ENCODE measurements at places on chromosomes 1 and 21.

DNA sequence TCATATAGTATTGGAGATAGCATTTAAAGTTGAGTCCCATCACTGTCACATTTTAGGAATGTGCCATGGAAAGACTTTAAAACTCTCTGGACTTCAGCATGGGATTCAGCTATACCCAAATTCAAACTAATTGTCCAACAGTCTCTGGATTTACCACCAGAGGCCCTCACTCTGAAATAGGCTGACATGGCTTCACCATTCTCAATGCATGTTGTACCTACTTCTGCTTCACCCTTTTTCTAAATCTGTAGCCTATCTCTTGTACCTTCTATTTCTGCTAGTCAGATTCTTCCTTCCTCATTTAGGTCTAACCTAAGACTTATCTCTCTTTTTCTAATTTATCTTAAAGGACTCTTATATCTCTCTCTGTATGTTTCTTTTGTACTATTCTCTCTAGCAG, 512.7 kb upstream of the ZRANB2 start:
- no peak for DNase-seq

- no peak for DNase-seq
Observed at GRCh38 chr1:21758614-21759013, 24.3 kb downstream of the USP48 start.

DNA sequence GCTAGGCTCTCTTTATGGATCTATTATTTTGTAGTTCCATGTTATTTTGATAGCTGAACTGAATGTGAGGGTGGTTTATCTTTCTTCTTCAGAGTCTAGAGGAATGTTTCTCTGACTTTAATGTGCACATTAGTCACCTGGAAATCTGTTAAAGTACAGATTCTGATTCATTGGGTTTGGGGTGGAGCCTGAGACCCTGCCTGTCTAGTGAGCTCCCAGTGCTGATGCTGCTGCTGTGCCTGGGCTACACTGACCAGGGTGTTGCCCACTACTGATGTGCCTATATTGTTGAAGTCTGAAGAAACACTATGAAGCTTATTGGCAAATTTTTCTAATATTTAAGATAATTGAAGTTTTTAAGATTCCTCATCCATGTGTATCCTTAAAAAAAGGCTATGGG, 35.9 kb downstream of the CD46 start:
- no peak for DNase-seq

DNA sequence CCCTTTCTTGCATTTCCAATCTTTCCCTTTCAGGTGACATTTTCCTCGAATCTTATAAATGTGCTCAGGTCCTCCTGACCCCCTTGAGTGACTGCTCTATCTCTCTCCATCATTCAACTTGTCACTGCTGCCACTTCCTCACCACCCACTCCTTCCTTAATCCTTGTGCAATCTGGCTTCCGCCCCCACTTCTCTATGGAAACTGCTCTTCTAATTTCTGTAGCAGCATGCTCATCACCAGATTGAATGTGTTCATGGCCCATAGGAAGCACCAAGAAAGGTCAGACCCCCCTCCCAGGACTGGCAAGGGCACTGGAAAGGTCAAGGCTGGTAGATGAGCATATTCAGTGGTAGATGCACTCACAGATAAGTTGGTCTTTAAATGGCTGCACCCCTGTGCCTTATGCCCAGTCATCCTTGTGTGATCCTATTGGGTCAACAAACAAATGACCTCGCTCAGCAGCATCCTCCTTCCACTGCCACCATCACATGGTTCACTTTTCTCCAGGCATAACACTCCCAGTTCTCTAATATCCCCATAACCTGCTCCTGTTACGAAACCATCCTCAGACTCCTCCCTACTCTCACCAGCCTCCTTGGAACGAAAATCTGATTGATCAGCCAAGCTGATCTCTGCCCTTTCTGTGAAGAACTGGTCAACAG, 288.5 kb upstream of the POU3F1 start:
- DNase-seq = no peak

- DNase-seq = no peak
Observed at GRCh38 chr1:51484591-51484990, 34.5 kb downstream of the EPS15 start.

- no peak for DNase-seq
Observed at GRCh38 chr1:223513309-223513708, 120.1 kb downstream of the CCDC185 start.

GRCh38 chr1:225868631-225869330, 13.4 kb downstream of the TMEM63A start:
- DNase-seq = no peak

DNA sequence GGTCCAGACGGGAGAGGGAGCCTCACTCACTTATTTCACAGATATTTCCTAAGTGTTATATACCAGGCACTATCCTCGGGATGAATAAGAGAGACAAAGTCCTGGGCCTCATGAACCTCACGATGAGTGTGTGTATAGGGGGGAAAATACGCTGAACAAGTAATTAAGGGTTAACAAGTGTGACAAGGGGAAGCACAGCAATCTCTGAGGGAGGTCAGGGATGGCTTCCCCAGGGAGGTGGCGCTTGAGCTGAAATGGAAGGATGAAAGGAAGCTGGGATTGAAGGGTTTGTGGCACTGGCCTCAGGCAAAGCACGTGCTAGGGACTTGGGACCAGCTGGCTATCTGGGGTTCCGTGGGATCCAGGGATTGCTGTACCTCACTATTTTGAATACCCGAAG, 46.4 kb upstream of the SYNC start:
- DNase-seq = no peak

- no peak for DNase-seq
Observed at GRCh38 chr1:228405200-228405978, 1.2 kb downstream of the TRIM11 start.

DNA sequence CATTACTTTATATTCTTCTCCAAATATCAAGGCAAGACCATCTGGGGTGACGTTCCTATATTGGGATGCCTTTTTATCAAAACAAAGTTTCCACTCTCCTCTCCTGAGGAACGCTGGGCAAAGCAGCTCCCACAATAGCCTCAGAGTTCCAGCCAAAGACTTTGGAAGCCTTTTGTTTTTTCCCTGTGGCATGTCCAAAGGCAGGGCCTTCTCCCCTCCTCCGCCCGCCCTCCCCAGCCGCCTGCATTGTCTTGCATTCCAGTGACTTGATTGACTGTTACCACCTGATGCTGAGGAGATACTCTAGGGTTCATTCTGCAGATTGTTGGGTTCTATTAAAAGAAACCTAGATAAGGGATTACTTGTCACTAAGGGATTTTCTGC, 43.5 kb downstream of the PROX1 start:
- no peak for DNase-seq

DNA sequence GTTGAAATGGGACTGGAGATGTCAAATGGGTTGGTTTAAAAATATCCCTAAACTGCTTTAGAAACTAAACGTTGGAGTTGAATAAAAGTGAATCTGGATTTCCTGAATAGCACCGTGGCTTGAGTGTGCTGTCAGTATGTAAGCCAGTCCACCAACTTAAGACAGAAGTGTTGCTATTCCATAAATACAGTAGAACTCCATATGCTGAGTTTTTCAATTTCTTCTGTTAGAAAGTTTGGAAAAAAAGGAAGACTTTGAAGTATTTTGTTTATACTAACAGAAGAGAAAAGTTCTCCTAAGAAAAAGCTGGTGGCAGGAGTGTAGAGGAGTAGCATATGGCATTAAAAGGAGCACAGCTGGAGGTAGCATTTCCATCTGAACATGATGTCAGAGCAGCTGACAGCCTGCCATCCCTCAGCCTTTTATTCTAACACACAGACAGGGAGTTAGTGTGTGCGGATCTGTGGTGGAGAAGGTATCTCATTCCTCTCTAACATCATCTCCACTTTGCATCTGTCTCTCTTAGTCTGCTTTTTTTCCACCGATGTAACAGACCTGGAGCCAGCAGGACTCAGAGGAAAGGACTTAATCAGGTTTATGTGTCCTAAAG, at the start of gene ZBTB18:
Gene ZBTB18 (plus strand): TSS at position 449 of the 610 bp plus-strand sequence. CDS start 149 bp downstream, at position 598.
- DNase-seq = no peak

- DNase-seq = no peak
Observed at GRCh38 chr1:94578856-94579255, 37.3 kb upstream of the F3 start.

DNA sequence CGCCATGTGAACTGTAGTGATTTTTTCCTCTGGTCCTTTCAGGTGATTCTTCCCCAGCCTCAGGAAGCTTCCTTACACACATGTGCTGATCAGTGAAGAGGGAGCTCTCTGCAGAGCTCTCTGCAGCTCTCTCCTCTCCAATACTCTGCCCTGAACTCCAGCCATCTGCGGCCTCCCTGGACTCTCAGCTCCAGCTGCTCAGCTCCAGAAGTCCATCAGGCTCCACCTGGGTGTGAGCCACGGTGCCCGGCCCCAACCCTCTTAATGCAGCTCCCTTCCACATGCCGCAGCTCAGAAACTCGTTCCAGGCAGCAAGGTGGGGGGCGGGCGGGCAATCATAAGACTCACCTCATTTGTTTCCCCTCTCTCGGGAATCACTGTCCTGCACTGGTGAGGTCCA, 30.9 kb upstream of the RPL11 start:
- no peak for DNase-seq

DNA sequence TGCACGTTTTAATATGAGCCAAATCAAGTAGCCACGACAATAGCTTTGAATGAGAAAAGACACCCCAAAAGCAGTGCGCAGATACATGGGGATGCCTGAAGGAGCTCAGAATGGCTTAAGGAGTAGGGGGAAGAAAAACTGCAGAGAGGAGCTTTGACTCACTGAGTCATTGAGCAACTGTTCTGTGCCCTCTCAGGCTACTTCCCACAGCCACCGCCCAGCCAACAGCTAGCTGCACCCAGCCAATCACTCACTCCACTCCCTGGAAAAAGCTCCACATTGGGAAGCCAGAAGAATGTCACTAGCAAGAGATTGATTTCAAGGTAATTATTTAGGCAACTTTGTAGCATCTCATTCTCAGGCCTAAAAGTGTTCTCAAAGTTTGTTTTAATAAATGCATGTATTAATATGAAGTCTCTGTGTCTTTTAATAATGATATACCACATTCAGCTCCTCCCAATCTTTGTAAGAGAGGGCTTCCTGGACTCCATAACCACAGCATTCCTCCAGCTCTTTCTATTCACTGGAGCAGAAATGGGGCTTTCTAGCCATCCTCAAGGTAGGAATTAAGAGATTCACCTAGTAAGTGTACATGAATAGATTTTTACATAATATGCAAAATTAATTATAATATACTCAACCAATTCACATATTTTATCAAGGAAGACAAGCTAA, 16.8 kb downstream of the DUSP10 start:
- DNase-seq = no peak

- DNase-seq = no peak
Observed at GRCh38 chr1:214295934-214296333, 15.0 kb downstream of the SMYD2 start.

Measured in stimulated activated CD8-positive, alpha-beta memory T cell treated with anti-CD3 and anti-CD28 coated beads, Interleukin-15, amount 100 ng/mL, for 48 hours (primary cell).